ENCODE measurements at places on chromosomes 3 and 15.
A peak's percentile ranks its signal among the peaks of the same experiment; 100 is the strongest.

DNA sequence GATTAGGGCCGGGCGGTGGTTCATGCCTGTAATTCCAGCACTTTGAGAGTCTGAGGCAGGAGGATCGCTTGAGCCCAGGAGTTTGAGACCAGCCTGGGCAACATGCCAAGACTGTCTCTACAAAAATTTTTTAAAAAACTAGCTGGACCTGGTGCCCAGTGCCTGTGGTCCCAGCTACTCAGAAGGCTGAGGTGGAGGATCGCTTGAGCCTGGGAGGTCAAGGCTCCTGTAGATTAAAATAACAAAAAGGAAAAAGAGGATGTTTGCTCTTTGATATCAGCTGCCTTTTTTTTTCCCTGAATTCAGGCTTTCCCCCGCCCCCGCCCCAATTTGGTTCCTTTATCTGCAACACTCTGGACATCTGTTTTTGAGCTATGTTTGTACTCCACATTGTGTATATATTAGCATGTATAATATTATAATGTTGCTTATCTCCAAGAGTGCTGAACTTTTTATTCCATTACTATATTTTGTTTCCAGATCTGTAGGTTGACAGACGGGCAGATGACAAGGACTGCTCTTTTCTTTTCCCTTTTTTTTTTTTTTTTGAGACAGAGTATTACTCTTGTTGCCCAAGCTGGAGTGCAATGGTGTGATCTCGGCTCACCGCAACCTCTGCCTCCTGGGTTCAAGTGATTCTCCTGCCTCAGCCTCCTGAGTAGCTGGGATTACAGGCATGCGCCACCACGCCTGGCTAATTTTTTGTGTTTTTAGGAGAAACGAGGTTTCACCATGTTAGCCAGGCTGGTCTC, 4.6 kb downstream of the SNAP23 start:
- DNase-seq, result no peak

DNA sequence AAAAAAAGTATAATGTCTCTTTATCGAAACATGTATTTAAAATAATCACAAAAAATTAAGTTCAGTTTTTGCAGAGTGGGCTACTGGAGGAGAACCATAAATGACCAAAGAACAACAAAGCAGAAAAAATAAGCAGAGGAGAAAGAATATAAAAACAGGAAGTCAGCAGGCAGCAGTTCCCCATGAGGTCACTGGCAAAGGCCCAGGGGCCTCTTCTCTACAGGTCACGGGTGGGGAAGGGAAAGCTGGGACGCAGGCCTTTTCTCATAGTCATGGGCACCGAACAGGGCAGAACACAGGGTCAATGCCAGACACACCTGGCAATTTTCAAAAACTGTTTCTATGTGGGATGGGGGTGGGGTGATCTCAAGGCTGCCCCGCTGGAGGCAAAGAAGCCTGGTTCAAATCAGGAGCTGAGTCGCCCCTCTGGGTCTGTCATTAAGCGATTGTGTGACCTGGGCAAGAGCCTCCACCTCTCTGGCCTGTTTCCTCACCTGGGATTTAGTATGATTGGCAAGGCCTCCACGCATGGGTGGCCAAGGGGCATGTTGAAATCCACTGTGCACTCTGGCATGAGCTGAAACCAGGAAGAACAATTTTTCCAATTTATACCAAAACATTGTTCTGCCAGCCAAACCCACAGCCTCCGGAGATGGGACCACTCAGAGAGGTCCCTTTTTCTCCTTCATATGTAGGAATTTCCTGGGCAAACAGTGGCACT, 43.8 kb upstream of the UACA start:
- DNase-seq, result no peak

GRCh38 chr3:31828007-31828406, 153.1 kb downstream of the OSBPL10 start:
- DNase-seq, result no peak

- no peak for DNase-seq
Observed at GRCh38 chr3:169387751-169388696, 275.5 kb downstream of the MECOM start.

GRCh38 chr3:161043336-161044035, 61.7 kb downstream of the B3GALNT1 start:
- no peak for DNase-seq

DNA sequence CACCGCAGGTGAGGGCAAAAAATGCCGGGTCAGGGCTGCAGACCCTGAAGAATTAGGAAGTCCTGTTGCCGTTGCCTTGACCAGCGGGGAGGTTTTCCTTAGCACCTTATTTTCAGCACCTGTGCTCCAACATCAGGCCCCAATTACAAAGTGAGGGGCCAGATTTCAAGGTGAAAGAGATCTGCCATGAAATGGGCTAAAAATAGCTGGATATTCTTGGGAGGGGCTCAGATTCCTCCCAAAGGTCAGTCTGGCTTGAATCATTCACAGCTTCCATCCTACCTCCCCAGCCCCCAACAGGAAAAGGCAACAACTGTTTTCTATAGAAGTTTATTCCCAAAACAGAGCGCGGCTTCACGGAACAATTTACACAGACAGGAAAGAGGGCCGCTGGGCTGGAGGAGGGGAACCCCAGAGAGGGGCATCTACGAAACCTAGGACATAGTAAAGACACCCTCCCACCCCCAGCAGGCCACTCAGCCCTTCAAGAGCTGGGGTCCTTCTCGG, 941 bp upstream of the SLC26A6 start:
- no peak for DNase-seq

GRCh38 chr3:40895109-40895508, 304.2 kb upstream of the CTNNB1 start:
- no peak for DNase-seq

DNA sequence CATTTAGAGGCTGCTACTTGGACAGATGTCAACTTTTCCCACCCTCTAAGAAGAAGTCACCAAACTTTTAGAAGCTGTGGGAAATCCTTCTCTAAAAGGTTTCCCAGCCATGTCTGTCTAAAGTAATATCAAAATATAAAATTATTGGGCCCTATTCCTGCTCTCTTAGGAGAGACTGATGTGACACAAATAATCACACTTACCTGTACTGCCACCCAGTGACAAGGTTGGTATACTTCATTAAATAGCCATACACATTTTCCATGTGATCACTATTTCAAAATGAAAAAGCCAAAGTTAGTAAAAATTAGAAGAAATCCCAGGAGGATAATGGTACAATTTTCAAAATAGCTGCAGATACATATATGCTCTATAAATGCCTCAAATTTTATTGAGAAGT, 12.6 kb downstream of the OSBPL11 start:
- DNase-seq, result no peak

DNA sequence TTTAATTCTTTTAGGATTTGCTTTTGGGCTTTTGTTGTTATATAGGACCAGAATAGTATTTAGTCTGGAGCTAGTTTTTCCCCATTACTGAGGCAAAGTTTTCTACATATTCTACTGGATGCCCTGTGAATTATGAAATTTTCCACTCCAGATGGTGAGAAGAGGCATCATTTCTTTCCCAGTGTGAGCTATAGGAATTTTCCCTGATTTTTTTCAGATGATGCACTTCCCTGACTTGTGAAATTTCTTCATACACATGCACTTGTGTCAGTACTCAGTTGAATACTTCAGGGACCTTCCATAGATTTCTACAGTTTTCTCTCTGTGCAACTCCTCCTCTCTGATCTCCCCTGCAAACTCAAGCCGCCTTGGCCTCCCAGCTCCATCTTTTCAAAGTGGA, 73.7 kb upstream of the SLCO2A1 start:
- no peak for DNase-seq

DNA sequence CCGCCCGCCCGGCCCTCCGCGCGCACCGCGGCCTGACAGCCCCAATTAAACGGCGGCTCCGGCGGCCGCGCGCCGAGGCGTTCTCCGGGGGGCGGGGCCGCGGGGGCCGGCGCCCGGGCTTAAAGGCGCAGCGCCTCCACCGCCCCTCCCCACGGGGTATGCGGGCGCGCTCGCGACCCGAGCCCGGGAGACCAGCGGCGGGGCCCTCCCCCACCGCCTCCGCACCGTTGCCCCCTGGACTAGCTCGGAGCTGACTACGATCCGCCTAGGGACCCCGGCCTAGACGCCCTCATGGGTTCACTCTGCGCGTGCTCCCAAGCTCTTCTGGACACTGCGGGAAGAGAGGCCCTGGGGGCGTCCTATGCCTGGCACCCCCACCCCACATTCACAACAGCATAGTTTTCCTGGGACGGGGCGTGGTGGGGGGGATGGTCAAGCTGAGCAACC, at the start of gene DUSP7:
DUSP7 (minus strand) TSS at position 51 of the 447 bp plus-strand sequence. CDS start 205 bp downstream, outside the sequence.
- peak; percentile 83 for DNase-seq

- peak; percentile 72 for DNase-seq
Observed at GRCh38 chr3:141452045-141452444, 34.8 kb upstream of the RASA2 start.

GRCh38 chr3:142723968-142724681, at the start of gene TRPC1:
Gene TRPC1, plus strand, starts transcription at chr3:142724034. Its CDS starts 526 bp downstream, at chr3:142724560.
- DNase-seq, result peak; percentile 87

DNA sequence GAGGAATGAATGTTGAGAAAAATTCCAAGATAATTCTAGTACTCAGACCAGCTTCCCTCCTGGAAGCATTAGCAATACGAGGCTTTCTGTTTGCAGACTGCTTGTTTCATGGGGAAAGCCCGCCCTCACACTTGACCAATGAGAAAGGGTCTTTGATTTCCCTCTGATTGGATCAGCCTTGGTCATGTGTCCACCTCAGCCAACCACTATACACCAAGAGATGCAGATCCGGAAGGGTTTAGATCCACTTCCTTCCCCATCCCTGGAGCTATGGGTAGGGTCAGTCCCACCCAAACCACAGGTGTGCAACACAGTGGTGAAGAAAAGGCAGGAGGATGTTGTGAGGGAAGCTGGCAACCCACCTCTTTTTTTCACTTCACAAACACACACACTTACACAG, 154.7 kb downstream of the SV2B start:
- no peak for DNase-seq

GRCh38 chr3:65908588-65908987, 130.1 kb downstream of the MAGI1 start:
- DNase-seq, result no peak

- no peak for DNase-seq
Observed at GRCh38 chr3:98778852-98779413, 15.8 kb downstream of the ST3GAL6 start.

- no peak for DNase-seq
Observed at GRCh38 chr3:115588201-115589115, 34.9 kb upstream of the GAP43 start.

- peak; percentile 79 for DNase-seq
Observed at GRCh38 chr3:115071601-115072000, 75.5 kb downstream of the ZBTB20 start.

- DNase-seq, result no peak
Observed at GRCh38 chr3:3632449-3632848, 166.8 kb upstream of the LRRN1 start.

DNA sequence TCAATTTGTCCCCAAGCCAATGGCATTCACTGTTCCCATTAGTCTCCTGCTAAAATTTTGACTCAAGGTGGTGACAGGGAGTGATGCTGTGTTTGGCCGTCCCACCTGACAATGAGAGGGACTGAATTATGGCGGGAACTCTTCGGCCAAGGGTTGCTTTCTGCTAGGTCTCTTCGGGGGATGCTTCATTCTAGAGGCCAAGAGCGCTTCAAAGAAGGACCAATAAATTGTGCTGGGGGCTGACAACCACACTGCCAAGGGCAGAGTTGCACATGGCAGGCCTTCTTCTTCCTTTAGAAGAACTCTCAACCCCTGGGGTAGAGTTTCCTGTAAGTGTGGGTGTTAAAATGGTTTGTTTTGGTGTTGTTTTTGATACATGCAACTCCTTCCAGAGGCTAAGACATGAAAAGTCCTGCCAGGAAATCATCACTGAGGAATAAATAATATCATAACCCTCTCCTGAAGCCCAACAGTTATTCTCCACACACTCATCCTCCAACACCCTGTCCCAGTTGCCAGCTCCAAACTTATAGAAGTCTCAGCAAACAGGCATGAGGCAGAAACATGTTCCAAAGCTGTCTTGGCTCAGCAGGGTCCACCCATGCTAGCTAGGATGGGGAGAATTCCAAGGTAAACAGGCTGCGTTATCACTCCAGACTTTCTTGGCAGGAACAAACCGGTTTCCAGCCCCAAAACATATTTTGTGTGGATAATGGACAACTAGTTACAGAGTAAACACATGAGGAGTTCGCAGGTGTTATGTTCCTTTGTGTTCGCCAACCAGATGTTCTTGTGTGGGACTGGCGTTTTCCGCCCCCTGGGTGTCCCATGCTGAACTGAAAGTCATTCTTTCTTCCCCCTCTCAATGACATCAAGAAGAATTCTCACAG, 396.7 kb upstream of the RGMA start:
- no peak for DNase-seq

- no peak for DNase-seq
Observed at GRCh38 chr3:123374016-123374415, 74.9 kb downstream of the ADCY5 start.

DNA sequence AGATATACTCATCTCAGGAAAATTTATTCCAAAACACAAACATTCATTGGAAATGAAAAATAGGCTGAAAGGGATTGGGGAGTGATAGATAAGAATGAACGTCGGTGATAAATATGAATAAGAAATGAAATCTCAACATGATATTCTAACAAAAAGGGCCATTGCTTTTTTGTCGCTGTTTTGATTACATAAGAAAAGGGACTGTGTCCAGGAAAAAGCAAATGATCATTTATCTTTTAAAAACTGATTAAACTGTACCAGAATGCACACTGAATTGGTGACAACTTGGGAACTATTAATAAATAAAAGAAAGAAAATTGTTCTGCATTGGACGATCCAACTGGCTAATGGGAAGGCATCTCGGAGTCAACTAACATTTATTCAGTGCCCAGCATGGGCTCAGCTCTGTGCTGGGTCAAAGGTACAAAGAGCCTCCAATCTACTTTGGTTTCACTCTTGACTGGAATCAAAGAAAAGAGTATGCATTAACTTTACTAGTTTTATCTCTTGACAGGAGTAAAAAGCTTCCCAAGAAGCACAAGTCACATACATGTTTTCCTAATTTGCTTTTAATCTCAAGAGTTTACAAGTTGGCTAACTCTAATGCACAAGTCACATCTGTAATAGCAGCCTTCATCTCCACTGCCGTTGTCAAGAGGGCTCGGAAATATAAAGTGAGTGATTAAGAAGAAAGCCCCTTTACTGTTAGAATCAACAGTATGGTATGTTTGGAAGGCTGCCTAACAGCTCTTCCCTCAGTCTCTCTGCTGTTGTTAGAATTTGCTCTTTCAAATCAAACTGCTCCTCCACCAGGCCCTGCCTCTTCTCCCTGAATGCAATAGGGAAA, 280.0 kb downstream of the IGSF11 start:
- no peak for DNase-seq

- no peak for DNase-seq
Observed at GRCh38 chr3:23662079-23662617, 143.6 kb upstream of the UBE2E1 start.

DNA sequence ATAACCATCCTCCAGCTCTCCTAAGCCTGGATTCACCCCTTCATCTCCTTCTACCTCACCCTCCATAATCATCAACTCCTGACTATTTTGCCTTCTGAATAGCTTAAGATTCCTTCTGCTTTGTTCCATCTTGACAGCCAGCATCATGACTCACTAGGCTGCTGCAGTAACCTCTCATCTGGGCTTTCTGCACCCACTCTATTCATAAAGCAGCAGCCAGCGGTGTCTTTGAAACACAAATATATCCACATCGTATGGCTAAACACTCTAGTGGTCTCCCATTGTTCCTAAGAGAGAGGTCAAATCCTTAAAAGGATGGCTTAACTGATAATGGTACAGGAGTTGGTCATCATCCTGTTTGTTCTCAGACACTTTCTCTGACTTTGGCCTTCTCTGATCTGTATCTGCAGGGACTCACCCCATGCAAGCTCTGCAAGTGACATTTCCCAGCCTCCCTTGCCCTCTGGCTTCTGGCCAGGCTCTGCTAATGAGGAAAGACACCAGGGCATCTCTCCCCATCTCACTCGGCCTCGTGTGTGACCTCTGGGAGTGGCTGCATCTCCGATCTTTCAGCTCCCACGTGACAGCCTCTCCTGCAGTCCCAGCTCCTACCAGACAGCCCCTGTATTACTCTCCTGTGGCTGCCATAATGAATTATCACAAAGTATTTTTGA, 6.2 kb downstream of the GRK7 start:
- no peak for DNase-seq
